ENCODE measurements at places on chromosomes 4 and X. TPM values are rescaled to one million over a fixed set of nuclear protein-coding genes. Genes with fewer than 3 reads are reported as not detected.

MAGEA9B gene
- not detected for total RNA-seq

IQCM gene
- not detected for total RNA-seq

KCTD8 gene
- not detected for total RNA-seq

GRCh38 chrX:71509289-71509688 lies 23.6 kb upstream of the OGT start:
- no peak for DNase-seq

DNA sequence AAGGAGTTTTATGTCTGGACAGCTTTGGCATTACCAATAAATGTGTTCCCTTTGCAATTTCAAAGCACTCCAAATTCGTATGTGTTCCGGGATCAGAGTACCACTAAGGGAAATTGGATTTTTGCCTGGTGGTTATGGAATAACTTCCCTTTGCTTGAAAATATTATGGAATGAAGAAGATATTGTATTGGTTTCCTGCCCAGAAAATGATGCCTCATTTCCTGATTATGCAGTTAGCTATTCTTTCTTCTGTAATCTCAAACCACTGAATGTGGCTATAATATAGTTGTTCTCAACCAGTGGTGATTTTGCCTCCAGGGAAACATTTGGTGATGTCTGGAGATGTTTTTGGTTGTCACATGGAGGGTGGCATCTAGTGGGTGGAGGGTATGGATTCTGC lies 142.9 kb downstream of the PCDH7 start:
- DNase-seq = no peak

DNA sequence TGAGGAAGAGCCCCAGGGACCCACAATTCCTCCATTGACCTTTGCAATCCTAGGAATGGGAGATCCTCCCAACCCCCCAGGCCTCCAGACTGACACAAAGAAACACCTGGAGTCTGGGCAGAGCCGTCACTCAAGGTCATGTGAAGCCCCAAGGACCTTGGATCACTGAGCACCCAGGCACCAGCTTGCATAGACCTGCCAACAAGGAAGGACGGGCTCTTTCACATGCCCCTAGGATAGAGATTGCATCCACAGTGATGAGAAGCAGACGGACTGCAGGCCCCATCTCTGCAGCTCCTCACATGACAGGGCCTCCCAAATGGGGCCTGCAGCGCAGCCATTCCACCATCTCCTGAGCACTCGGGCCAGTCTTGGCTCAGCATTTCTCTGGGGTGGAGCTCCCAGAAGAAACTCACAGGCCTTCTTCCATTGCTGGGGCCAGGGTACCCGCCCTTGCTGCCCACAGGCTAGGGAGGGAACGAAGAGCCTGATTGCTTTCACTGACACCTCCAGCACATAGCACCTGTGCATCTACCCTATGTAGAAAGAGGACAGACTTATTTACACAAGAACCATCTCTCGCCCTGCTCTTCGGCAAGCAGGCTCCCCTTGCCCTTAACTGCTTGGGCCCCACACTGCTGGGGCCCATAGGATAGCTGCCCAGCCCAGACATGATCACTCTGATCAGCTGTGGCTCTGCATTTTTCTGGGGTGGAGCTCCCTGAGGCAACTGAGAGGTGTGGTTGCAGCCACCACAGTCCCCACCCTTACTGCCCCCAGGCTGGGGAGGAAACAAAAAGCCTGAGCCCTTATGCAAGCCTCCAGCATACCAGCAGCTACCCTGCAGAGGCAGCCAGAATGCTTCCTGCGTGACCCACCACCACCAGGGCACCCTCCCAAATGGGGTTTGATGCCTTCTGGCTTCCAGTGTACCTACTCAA lies 185.7 kb upstream of the ZCCHC13 start:
- DNase-seq = peak; percentile 39

DNA sequence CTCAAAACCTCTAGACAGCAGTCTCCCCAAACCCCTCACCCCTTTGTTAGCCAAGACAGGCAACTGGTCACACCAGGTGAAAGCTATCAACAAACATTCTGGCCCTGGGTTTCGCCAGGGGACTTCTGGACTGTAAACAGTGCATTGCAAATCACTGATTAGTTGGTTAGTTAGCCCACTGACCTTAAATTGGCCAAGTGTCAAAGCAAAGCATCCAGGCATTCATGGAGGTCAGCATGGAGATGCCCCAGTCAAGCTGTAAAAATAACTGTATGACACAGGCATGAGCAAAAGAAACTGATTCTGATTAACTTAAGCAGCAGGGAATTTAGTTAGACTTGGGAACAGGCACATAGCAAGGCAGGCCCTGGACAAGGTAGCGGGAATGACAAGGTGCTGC lies 156.0 kb upstream of the TTC29 start:
- DNase-seq = no peak

GRCh38 chr4:104615496-104615895 lies 120.8 kb upstream of the CXXC4 start:
- DNase-seq = no peak

DNA sequence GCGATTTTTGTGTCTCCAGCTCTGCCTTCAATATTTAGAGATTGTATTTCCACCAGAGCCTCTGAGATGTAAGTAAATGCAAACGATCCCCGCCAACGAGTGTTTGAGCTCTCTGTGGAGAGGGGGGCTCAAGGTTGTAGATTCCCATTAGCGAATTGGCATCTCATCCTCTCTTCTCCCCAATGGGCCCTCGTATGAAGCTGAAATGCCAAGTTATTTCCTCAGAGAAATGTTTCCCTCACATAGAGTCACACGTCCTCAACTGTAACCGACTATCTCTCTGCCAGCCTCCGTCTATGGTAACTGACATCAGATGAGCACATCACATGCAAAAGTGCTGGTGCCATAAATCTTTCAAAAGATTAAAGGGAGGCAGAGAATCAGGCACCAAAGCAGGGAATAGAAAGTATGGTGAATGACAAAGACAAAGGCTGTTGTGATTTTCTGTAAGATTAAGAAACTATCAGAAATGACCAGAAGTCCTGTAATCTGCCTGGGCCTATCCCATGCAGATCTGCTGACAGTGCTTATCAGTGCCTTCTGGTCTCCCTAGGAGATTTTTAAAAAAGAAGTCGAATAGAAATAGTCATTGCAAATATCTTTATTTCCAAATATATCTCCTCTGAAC lies 157.1 kb downstream of the PDGFRA start:
- DNase-seq = no peak

Measured in Caco-2 (cell line).